Cortex of kidney (tissue), 1 donor: ENCODE measurements at places on chromosomes 7 and 10.

DNA sequence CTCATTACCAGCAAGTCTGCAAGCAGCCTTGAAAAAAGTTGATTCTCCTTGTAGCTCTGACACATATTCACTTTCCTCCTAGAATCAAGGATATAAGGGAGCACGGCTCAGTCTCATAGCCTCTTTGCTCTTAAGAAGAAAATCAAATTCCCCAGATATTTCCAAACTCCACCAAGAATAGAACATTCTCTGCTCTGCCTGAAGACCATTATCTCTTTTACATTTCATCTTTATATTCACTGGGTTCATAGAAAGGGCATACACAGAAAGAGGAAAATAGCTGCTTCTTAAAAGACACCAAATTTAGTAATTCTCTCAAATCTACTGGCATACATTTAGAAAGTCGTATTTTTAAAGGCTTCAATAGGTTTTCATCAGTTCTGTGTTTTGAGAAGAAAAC is 92.0 kb downstream of the HPSE2 start:
- no peak for DNase-seq

DNA sequence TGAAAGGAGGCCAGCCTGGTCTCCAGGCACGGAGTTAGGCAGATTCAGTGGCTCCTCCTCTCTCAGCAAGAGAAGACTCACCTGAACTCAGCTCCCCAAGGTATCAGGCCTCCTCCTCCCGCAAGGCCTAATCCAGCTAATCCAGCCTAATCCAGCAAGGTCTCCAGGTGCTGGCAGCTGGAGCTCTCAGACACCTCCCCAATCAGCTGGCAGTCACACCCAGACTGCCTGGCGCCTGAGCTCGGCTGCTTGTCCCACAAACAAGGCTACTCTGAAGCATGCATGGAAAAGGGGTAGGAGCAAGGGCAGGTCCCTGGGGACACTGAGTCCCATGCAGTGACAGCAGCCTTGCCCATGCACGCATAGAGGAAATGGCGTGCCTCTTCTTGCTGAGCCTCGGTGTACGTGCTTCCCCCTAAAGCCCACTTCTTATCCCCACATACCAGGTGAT is 3.3 kb upstream of the OPN4 start:
- no peak for DNase-seq

GRCh38 chr10:123408660-123409059 is 254.5 kb downstream of the BUB3 start:
- no peak for DNase-seq

GRCh38 chr10:123019941-123020703 is 11.3 kb downstream of the ACADSB start:
- DNase-seq: no peak

- no peak for DNase-seq
These were observed 119.4 kb downstream of the DIP2C start for GRCh38 chr10:569961-570627.

GRCh38 chr10:90435296-90435695 is 422.5 kb downstream of the HTR7 start:
- no peak for DNase-seq

DNA sequence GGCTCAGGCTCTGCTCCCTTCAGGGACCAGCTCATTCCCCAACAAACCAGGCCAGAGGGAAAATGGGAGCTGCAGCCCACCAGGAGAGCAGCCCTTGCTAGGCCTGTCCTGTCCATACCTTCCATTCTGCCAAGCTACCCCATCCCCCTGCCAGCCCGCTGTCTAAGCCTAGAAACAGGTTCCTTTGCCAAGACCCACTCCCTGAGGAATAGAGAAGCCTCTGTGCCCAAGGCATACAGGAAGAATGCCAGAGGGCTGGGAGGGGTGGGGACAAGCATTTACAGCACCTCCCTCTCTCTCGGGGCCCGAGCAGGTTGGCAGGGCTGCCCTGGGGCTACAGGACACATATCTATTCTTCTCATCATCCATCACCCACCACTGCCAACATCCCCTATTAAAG is 178.3 kb downstream of the GRID1 start:
- no peak for DNase-seq

- no peak for DNase-seq
These were observed 22.6 kb upstream of the PSMG3 start for GRCh38 chr7:1592299-1592871.

DNA sequence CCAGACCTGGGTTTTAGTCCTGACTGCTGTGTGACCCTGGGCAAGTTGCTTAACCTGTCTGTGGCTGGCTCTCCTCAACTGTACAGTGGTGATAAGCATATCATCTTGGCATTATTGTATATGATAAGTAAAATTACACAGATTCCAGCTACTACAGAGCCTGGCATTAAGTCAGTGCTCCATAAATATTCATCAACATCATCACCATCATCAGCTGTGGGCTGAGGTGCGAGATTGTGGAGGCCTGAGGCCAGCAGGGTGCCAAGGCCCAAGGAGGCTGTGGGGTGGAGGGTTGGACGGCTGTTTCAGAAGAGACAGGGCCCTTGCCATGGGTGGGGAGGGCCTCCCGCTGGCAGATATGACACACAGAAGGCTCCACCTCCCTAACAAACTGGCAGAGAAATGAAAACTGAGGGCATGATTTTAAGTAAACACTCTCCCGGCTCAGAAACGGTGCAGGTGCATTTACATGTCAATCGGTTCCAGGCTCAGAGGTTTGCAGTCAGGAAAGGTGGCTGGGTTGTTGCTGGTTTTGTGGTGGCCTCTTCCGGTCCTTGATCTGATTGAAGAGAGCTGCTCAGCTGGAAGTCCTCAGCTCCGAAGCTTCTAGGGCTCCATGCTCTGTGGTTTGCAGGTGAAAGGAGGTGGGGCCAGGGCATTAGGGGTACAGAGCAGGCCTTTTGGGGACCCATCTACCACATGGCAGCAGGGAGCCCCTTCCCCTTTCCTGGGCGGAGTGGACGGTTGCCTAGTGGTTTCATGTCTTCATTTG is 10.2 kb downstream of the CRYGN start:
- DNase-seq: no peak

GRCh38 chr10:16943295-16944285 is 126.4 kb upstream of the RSU1 start:
- DNase-seq: no peak

GRCh38 chr7:20647908-20648776 is 32.7 kb downstream of the ABCB5 start:
- no peak for DNase-seq

DNA sequence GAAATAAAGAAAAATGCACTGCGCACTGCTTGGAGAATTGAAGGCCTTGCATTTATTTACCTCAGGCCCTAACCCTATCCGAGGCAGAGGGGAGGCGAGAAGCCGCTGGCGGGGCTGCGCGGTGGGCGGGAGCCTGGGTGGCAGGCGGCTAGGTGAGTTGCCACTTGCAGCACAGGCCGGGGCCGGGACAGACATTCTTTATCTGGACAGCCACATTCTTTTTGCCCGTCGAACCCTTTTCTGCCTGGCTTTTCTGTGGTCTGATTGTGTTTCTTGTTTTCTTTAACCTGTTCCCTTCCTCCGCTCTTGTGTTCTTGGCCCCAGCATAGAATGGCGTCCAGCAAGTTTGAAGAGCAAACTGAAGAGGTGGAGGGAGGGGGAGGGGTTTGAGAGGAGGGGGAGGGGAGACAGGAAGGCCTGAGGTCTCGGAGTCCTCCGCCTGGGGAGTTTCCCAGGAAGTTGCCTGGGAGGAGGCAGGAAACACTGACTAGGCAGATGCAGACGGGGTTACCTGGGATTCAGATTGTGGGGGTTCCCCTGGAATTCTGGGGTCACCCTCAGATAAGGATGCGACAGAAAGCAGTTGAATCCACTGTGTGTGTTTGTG is 5.1 kb downstream of the SHH start:
- DNase-seq: no peak

- no peak for DNase-seq
These were observed 17.5 kb upstream of the ANLN start for GRCh38 chr7:36372156-36372555.

- DNase-seq: no peak
These were observed 77.2 kb downstream of the PLXNA4 start for GRCh38 chr7:132499065-132499464.

- no peak for DNase-seq
These were observed 35.9 kb downstream of the INSIG1 start for GRCh38 chr7:155333346-155334234.

- no peak for DNase-seq
These were observed 59.7 kb downstream of the GPR85 start for GRCh38 chr7:113026941-113027340.

GRCh38 chr10:114499630-114500190 is 95.4 kb upstream of the AFAP1L2 start:
- no peak for DNase-seq

- no peak for DNase-seq
These were observed 24.8 kb upstream of the FFAR4 start for GRCh38 chr10:93541402-93542357.

DNA sequence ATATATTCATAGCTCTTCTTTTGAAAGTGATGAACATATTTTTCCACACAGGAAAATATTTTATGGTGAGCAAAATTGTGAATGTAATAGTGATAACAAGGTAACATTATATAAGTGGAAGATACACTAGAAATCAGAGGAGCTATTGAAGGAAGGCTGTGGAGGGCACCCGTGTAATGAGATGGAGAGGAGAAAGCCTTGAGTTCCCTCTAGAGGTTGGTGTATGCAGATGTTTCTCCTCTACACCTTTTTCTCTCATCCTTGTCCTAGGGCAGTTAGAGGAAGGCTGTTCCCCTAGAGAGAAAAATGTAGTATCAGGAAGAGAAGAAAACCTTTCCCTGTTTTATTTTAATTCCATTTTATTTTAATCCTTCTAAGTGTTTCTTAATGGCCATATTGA is 54.6 kb upstream of the NRG3 start:
- no peak for DNase-seq

DNA sequence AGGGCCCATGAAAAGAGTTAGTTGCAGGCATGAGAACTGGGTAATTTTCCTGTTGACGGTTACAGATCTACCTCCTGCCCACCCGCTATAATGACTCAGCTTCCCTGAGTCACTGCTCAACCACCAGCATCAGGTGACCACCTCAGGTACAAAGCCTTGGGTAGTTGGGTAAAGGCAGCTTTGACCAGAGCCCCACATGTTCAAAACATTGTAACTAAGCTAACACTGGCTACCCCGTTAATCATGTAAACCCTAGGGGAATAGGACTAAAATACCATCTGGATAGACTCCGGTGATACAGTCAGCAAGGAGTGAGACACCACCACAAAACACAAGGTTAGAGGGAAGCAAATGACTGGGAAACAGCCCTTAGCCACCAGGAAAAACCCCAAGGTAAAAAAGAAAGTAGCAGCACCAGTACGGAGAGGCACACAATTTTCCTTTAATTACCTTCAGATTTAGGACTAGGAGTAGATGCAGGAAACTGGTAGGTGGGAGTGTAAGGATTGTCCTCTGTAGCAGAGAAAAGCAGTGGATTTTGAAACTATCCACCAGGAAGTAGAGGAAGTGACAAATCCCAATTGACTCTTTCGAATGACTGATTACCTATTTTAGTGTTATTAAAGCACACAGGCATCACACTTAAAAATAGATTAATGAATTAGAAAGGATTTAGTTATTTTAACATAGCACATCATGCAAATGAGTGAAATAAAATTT is 103.5 kb upstream of the PDLIM1 start:
- no peak for DNase-seq

DNA sequence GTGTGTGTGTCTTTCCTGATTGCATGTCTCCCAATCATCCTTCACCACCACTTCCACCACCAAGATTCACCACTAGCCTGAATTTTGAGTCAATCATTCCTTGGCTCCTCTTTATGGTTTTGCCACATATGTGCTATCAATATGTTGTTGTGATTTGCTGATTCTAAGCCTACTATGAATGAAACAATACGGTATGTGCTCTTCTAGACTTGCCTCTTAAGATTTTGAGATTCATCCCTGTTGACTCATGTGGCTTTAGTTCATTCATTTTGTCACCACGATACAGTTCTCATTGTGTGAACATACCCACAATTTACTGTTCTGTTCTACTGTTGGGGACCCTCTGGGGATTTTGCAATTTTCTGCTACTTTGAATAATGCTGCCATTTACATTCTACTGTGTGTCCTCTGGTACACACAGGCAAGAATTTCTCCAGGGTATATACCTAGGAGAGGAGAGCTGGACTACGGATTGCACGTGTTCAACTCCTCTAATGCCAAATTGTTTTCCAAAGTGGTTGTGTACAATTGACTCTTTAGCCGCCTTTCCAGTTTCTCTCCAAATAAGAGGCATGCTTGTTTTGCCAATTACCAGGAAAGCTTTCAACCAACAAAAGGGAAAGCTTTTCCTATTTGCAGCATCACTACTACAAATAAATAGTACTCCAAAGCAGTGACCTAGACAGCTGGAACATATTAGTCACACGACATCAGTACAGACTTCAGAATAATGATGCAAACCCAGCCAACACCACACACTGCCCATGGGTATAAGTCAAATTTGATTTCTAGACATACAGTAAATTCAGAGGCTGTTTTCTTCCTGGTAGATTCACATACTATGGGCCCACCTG is 30.0 kb downstream of the SGMS1 start:
- DNase-seq: no peak

- no peak for DNase-seq
These were observed 462.9 kb downstream of the PTPRN2 start for GRCh38 chr7:158124671-158125079.

DNA sequence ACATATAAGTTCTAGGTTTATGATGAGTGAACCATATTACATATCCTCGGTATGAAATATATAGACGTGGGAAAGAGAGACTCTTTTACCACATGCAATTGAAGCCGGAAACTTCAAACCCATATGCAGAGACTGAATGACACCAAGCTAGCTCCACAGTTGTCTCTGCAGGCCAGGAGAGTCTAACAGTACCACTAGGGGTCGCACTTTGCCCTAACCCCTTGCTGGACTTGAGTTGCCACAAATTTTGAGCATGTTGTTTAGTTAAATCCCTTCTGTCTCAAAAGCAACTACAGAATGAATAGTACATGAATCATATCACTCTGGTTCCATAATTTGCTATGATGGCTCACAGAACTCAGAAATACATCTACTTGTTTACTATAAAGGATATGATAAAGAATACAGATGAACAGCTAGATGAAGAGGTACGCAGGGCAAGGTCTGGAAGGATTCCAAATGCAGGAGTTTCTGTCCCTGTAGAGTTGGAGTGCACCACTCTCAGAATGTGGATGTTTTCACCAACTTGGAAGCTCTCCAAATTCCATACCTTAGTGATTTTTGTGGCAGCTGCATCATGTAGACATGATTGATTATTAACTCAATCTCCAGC is 112.4 kb upstream of the YAE1 start:
- DNase-seq: no peak

DNA sequence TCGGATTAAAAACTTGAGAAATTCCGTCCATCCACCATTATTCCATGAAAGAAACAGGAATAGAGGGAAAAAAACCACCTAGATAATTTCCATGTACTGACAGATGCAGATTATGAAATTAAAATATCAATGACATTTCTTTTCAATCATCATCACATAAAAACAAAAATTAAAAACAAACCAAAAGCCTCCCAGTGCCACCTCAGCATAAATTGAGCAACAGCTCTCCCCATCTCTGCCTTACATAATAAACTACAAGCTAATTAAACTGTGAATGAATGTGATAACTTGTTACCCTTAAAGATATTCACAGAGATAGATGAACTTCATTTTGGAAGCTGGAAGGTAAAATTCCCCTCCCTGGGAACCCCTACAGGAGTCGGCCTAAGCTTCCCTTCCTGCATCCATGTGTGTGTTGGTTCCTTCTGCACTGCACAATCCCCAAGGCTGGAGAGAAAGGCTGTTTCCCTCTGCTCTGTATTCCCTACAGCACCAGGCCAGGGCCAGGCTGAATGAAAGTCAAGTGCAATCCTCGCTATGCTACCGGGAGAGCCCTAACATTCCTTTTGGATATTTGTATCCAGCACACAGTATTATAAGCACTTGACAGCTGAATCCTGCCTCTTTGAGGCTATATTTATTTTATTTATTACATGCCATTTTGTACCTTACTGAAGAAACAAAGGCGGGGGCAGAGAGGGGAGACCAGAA is 8.1 kb downstream of the CCDC6 start:
- DNase-seq: no peak
